ENCODE measurements at places on chromosomes 11 and 22.

- no peak for DNase-seq
Observed at GRCh38 chr11:117932426-117932825, 3.2 kb upstream of the TMPRSS13 start.

- DNase-seq: no peak
Observed at GRCh38 chr22:22161924-22162851, 82.4 kb upstream of the VPREB1 start.

DNA sequence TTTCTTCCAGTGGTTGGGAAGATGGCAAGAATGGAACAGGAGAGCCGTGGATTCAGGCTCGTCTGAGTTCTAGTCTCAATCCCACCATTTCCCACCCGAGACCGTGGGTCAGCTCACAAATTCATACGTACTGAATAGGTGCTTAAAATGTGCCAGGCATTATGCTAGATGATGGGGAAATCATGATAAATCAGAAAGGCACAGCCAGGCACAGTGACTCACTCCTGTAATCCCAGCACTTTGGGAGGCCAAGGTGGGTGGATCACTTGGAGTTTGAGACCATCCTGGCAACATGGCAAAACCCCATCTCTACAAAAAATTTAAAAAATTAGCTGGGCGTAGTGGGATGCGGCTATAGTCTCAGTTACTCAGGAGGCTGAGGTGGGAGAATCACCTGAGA is 7.1 kb downstream of the TRIOBP start:
- no peak for DNase-seq

GRCh38 chr22:37328017-37328416 is 45.7 kb downstream of the CYTH4 start:
- peak; percentile 95 for DNase-seq

- no peak for DNase-seq
Observed at GRCh38 chr11:60830478-60831142, 11.3 kb upstream of the CCDC86 start.
